IMR-90 (cell line): ENCODE measurements at places on chromosomes 4 and X. TPM values are rescaled to one million over a fixed set of nuclear protein-coding genes. Genes with fewer than 3 reads are reported as not detected.

PCSK1N gene
- not detected in 2 replicates for total RNA-seq

STARD8 gene
- total RNA-seq = 1.6 and 1.7 TPM in 2 replicates

PRRG1 gene
- total RNA-seq = 11.1 and 16.1 TPM in 2 replicates

NXF2B gene
- not detected in 2 replicates for total RNA-seq

FHIP1A gene
- under 0.01 and 0.18 TPM in 2 replicates for total RNA-seq

CT47B1 gene
- total RNA-seq = not detected in 2 replicates

DCLK2 gene
- total RNA-seq = 10.8 and 11.3 TPM in 2 replicates

REPS2 gene
- 0.18 and 0.28 TPM in 2 replicates for total RNA-seq

TEC gene
- 0.54 and 1.1 TPM in 2 replicates for total RNA-seq

CFAP299 gene
- 1.1 and 1.9 TPM in 2 replicates for total RNA-seq

SPANXN2 gene
- not detected in 2 replicates for total RNA-seq

ATP2B3 gene
- total RNA-seq = under 0.01 TPM in 1 of 2 replicates, not detected in the other

FGF16 gene
- total RNA-seq = not detected in 2 replicates

CYP2U1 gene
- 11.1 and 13.6 TPM in 2 replicates for total RNA-seq

FRMPD4 gene
- total RNA-seq = 1.1 TPM in 2 replicates

GYPA gene
- total RNA-seq = not detected in 2 replicates

CXCL6 gene
- not detected in 2 replicates for total RNA-seq

NSG1 gene
- total RNA-seq = 0.56 and 0.72 TPM in 2 replicates

SSX2 gene
- not detected in 2 replicates for total RNA-seq

UGT2A3 gene
- not detected in 2 replicates for total RNA-seq

PPARGC1A gene
- total RNA-seq = under 0.01 TPM in 2 replicates

ENAM gene
- total RNA-seq = under 0.01 and 0.28 TPM in 2 replicates

F8A3 gene
- under 0.01 and 0.18 TPM in 2 replicates for total RNA-seq

RXFP1 gene
- not detected in 2 replicates for total RNA-seq

LIMCH1 gene
- 2.2 and 2.9 TPM in 2 replicates for total RNA-seq

CXCR3 gene
- not detected in 2 replicates for total RNA-seq
